ENCODE measurements at places on chromosomes 6 and 20.
A peak's percentile ranks its signal among the peaks of the same experiment; 100 is the strongest.

- DNase-seq = peak; percentile 22
Observed at GRCh38 chr6:2478200-2478599, 232.8 kb upstream of the GMDS start.

- no peak for DNase-seq
Observed at GRCh38 chr20:46723039-46723438, 13.6 kb downstream of the SLC2A10 start.

- DNase-seq = no peak
Observed at GRCh38 chr6:112348891-112349635, 1.9 kb downstream of the RFPL4B start.

DNA sequence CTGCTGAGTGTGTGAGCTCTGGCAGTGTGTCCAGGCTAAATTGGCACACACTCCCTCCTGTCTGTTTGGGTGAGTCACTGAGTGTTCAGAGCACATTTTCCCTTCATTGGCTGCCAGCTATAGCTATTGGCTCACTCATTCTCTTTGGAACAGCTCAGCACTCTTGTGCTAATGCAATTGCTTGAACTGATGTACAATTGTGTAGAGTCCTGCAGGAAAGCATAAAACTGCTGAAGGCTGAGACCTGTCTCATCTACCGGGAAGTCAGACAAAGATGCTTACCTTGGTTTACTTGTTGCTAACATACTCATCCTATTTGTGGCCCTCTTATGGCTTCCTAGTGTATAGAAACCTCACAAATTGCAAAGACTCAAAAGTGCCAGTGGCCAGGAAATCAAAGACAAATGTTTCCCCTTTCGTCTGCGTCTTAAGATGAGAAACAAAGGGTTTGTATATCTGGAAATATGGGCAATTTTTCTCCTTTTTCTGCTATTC lies 351.0 kb downstream of the BCKDHB start:
- peak; percentile 98 for DNase-seq

DNA sequence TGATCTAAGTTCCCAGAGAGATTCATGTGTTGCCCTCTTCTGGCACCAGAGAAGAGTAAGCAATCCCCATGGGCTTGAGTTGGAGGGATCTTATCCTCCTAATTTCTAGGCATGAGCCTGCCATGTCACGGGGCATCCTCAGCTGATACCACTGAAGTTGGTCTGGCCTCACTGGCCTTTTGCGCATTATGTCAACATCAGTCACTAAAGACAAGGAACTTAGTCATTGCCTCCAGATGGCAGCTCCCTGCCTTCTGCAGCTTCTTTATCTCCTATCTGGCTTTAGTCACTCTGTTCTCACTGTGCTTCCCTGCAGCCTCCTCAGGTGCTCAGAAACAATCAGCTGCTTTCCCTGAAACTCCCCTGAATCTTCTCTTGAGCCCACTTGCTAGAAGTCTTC lies 312.2 kb downstream of the ADGRG6 start:
- DNase-seq = no peak

- no peak for DNase-seq
Observed at GRCh38 chr6:37007340-37008043, 2.0 kb downstream of the FGD2 start.

GRCh38 chr6:110328259-110328658 lies 29.9 kb downstream of the METTL24 start:
- DNase-seq = no peak

DNA sequence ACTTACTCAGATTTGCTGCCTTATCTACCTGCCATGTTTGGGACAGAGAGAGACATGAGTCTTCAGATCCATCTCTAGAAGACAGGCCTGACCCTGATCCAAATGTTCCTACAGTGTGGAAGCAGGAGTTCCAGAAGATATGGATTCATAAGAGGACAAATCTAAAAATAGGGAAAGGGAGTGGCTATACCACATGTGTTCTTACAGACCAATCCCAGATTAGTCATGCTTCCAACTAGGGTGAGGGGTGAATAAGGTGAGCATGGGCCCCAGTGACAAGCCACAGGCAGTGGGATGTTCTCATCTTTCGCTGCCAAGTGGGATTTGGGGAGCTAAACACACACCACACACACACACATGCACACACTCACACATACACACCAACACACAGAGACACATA lies 670.7 kb upstream of the CITED2 start:
- DNase-seq = no peak

GRCh38 chr6:157985378-157986155 lies 3.9 kb downstream of the SYNJ2 start:
- DNase-seq = no peak

DNA sequence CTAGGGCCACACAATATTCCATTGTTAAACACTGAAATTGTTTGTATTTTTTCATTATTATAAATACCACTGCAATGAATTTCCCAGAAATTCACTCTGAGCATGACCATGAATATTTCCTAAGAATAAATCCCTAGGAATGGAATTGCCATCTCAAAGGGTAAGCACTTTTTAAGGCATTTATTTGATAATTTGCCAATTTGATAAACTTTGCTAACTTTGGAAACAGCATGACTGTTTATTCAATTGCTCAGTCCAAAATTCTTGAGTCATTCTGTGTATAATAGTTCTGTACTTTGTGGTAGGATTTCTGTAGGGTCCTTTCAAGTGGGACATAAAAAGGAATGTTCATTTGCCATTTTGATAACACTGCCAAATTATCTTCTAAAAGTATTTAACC lies 44.2 kb upstream of the TOX2 start:
- no peak for DNase-seq

GRCh38 chr20:37880726-37881591 lies 22.0 kb upstream of the VSTM2L start:
- no peak for DNase-seq

GRCh38 chr6:100260584-100260983 lies 204.1 kb downstream of the SIM1 start:
- no peak for DNase-seq

GRCh38 chr6:9535106-9535505 lies 879.8 kb downstream of the TFAP2A start:
- DNase-seq = no peak

DNA sequence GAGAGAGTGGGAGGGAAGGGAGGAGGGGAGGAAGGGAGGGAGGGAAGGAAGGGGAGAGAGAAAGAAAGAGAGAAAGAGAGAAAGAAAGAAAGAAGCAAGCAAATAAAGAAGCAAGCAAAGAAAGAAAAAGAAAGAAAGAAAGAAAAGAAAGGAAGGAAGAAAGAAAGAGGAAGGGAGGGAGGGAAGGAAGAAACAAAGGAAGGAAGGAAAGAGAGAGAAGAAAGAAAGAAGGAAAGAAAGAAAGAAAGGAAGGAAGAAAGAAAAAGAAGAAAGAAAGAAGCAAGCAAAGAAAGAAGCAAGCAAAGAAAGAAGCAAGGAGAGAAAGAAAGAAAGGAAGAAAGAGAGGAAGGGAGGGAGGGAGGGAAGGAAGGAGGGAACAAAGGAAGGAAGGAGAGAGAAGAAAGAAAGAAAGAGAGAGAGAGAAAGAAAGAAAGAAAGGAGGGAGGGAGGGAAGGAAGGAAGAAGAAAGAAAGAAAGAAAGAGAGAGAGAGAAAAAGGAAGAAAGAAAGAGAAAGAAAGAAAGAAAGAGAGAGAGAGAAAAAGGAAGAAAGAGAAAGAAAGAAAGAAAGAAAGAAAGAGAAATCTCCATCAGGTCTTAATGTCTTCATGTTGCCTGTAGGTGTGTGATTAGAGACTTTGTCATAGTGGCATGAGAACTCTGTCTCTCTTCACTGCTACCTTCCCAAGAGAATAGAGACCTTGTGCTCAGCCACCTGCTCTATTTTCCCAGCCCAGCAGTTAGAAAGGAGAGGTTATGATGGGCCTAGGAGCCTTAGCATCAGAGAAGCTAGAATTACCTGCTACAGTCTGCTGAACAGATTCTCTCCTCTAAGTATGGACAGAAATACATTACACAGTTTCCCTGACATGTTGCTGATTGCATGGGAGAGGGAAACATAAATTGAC lies 5.0 kb downstream of the SEMG1 start:
- DNase-seq = no peak

DNA sequence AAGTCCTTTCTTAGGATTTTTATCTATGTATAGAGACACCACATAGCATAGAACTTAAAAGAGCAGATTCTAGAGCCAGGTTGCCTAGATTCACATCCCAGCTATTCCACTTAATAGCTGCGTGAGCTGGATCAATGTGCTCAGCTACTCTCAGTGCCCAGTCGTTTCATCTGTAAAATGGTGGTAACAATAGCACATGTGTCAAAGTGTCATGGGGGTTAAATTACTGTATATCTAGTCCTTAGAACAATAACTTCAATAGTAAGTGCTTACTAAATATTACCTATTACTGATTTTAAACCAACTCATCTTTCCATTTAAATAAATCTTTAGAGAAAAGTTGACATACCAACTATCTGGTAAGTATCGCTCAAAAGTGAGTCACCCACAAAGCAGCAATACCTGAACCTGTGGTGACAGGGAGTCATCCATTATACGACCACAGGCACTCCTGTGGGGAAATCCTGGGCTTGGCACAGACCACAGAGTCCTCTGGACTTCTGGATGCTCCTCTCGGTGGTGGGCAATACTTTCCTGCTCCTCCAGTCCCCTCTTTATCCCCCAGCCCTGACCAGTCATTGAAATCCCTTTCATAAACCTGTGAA lies 154.8 kb downstream of the PDSS2 start:
- peak; percentile 71 for DNase-seq

- DNase-seq = no peak
Observed at GRCh38 chr20:25129908-25130307, 48.0 kb upstream of the VSX1 start.

- DNase-seq = no peak
Observed at GRCh38 chr6:151119823-151120524, 119.8 kb upstream of the AKAP12 start.

DNA sequence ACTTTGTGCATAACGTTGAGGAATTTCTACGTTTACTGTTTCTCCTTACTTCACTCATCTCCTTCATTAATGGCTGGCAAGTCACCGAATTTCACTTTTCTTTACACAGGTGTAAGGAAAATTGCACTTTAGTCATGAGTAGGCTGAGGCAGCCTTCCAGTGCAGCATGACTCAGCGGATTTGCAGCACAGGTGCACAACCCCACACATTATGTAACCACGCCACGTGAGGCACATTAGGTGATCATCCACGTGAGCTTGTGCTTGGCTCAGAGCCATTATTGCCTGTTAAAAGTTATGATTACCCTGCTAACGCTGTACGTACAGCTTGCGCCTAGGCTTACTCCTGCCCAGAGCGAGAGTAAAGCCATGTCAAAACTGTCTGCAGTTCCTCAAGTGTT lies 158.8 kb downstream of the NKAIN2 start:
- peak; percentile 74 for DNase-seq

DNA sequence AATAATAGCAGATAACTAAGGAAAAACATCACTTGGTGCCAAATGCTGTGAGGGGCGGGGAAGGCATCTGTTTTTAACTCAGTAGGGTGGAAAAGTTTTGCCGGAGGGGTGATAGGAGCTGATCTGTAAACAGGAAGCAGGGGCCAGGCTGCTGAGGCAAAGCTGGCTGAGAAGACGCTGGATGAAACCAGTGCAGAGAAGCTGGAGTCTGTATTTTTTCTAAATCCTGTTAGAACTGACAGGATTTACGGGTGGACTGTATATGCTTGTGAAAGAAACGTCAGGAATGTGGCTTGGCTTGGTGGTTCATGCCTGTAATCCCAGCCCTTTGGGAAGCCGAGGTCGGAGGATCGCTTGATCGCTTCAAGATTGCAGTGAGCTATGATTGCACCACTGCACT lies 5.6 kb downstream of the PCMTD2 start:
- DNase-seq = no peak
